ENCODE measurements at places on chromosomes 16 and 17.

GRCh38 chr16:10564591-10564990, 15.8 kb downstream of the EMP2 start:
- no peak for DNase-seq

DNA sequence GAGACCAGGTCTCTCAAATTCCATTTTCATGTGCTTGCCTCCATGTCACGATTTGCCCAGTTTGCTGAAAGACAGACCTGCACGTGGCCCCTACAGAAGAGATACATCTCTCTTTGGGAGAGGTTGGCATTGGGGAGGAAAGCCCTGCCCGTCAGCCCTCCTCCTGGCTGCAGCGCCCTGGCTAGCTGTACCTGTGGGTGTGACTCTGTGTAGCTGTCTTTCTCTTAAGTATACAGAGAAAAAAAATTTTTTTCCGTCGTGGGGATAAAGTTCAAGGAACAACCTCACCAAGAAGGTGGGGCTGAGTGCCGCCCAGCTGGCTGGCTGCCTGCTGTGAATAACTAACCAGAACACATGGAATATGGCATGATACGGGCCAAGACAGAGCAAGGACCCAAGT, 26.5 kb downstream of the TMEM98 start:
- DNase-seq, result no peak

- DNase-seq, result no peak
These were observed 17.7 kb upstream of the ITGB4 start for GRCh38 chr17:75703591-75703990.

DNA sequence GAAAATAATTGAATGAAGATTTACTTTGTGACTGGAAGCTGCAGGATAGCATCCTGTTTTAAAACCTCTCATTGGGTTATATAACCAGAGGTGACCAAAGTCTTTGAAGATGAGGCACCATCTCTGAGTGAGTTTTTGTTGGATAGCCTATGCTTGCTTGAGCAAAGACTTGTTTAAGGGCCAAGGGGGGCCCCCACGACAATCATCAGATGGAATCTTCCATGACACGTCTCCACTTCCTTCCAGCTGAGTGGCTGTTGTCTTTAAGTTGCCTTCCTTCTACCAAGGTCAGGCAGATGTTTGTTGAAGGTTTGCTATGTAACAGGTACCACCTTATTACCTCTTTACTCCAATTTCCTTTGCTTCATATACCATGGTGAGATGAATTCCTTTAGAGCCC, 188.8 kb downstream of the PRKCA start:
- no peak for DNase-seq

GRCh38 chr17:33858121-33858520, 397.0 kb upstream of the CCL2 start:
- DNase-seq, result no peak

DNA sequence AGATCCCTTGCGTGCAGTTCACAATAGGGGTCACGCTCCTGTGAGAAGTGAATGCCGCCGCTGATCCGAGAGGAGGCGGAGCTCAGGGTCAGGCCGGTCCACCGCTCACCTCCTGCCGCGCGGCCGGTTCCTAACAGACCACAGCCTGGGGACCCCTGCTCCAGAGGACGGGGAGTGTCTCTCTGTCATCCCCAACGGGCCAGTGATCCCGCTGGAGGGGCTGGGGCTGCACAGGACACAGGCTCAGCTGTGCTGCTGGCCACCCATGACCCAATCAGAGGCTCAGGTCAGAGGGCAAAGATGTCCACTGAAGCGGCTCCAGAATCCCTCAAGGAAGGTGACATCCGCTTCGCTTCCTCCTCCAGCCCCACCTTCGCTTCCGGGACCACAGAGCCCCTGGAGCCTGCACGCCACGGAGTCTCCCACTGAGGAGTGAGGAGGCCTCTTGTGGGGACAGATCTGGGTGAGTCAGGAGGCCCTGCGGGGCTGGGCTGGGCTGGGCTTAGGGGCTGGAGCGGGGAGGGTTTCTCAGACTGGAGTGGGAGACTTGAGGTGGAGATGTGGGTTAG, 115.4 kb downstream of the METRNL start:
- DNase-seq, result peak; percentile 29

GRCh38 chr16:90077757-90078578, 837 bp upstream of the PRDM7 start:
- no peak for DNase-seq

- no peak for DNase-seq
These were observed 205.4 kb downstream of the ANKFN1 start for GRCh38 chr17:56358651-56359050.

DNA sequence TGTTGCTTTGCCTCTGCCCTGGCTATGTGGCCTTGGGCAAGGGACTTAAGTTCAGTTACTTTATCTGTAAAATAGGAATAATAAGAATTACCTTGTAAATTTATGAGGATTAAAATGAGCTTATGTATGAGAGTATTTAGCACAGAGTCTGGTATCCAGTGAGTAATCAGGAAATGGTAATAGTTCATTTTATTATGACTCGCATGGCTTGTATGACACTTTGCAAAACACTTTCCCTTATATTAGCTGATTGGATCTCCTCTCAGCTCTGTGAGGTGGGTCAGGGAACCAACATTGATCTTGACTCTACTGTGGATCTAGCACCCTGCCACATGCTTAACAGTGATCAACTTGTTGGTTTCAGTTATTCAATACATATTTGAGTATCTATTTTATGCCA, 8.3 kb upstream of the CDH3 start:
- DNase-seq, result no peak

DNA sequence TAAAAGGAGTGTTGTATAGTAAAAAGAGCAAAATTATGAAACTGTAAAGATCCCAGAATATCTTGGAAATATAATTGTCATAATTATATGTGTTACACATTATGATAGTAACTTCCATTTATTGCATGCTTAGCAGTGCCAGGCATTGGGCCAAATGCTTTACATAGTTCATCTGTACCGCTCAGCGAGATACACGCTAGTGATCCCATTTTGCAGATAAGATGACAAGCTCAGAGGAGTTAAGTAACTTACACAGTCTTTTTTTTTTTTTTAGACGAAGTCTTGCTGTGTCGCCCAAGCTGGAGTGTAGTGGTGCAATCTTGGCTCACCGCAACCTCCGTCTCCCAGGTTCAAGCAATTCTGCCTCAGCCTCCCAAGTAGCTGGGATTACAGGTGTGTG, 6.8 kb upstream of the EZH1 start:
- DNase-seq, result no peak

GRCh38 chr17:12256380-12256995, 235.8 kb downstream of the MAP2K4 start:
- DNase-seq, result no peak

DNA sequence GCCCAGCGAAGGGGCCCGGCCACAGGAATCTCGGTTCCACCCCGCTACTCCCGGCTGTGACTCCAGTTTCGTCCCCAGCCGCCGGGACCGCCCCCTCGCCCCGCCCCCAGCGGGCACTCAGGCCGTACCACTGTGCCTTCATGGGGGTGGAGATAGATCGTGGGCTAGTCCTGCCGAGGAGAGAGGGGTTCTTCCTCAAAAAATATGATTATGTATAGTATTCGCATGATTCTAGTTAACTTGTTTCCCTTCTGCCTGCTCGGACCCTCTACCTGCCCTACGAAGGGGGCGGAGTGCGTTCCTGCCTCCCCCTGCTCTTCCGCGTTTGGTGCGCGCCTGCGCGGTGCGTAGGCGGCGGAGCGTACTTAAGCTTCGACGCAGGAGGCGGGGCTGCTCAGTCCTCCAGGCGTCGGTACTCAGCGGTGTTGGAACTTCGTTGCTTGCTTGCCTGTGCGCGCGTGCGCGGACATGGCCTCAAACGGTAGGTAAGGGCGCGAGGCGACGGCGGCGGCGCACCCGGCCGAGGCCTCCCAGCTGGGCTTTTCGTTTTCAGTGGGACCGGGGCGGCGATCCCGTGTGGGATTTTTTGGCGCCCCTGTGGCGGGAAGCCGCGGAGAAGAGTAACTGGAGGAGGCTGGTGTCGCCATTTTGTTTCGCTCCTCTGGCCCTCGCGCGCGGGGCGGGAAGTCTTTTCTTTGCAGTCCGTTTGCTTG, at the start of gene FUS:
Gene FUS, plus strand, starts transcription at position 393 of the 713 bp plus-strand sequence. Its CDS starts 76 bp downstream, at position 469.
- DNase-seq, result peak; percentile 88

GRCh38 chr17:35890774-35891155, 10.6 kb upstream of the CCL5 start:
- no peak for DNase-seq

GRCh38 chr16:8623634-8624033, 2.1 kb downstream of the METTL22 start:
- DNase-seq, result no peak

DNA sequence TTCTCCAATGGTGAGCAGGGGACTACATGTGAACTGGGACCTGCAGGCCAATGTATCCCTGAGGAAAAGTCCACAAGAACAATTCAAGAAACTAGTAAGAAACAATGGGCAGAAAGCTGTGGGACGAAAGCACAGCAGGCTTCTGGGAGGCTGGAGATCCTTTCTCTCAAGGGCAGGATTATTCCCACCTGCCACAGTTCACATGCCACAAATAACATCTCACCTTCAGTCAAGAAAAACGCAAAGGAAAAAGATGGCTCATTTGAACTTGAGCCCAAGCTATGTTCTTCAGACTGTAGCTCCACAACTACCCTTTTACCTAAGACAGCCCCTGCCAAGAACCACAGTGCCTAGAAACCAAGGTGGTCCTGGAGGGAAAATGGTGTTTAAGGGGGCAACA, 13.0 kb downstream of the HAS3 start:
- no peak for DNase-seq

DNA sequence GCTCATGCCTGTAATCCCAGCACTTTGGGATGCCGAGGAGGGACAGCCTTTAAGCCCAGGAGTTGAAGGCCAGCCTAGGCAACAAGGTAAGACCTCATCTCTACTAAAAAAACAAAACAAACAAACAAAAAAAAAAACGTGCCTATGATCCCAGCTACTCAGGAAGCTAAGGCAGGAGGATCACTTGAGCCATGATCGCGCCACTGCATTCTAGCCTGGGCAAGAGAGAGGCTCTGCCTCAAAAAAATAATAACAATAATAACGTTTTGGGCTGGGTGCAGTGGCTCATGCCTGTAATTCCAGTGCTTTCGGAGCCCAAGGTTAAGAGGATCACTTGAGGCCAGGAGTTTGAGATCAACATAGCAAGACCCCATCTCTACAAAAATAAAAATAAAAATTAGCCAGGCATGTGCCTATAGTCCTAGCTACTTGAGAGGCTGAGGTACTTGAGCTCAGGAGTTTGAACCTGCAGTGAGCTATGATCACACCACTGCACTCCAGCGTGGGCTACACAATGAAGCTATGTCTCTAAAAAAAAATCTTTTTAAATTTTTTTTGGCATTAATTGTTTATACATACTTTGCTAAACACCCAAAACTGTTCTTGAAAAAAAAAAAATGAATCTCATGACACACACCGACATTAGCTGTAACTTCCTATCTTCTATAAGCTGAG, 3.3 kb downstream of the PHLPP2 start:
- no peak for DNase-seq

DNA sequence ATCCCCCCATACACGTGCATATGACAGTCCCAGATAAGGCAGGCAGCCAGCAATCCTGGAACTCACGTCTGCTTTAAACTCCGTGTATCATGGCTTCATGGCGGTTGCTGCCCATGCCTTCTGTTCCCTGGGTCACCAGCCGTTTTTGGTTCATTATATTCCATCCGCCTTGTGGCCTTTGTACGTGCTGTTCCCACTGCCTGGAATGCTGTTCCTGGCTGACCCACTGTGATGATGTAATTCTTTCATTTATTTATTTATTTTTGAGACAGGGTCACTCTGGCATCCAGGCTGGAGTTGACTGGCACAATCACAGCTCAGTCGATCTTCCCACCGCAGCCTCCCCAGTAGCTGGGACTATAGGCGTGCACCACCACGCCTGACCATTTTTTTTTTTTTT, 136.7 kb upstream of the GSE1 start:
- no peak for DNase-seq

DNA sequence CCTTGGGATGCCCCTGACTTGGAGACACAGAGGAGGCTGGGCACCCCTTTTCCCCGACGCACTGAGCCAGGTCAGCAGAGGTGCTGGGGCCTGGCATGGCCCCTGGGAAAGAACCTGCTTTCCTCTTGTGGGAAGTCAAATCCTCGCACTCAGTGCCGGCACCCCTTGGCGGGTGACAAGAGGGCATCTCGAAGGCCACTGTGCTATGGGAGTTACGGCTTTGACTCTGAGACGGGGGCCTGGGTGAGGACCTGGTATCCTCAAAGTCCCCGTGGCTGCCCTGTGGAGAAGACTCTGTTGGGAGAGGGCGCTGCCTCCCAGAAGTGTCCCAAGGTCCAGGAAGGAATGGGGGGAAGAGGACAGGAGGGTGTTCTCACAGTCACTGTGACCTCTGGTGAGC, 117.0 kb downstream of the METRNL start:
- DNase-seq, result peak; percentile 43

- no peak for DNase-seq
These were observed 28.9 kb downstream of the TANC2 start for GRCh38 chr17:62994931-62995330.

DNA sequence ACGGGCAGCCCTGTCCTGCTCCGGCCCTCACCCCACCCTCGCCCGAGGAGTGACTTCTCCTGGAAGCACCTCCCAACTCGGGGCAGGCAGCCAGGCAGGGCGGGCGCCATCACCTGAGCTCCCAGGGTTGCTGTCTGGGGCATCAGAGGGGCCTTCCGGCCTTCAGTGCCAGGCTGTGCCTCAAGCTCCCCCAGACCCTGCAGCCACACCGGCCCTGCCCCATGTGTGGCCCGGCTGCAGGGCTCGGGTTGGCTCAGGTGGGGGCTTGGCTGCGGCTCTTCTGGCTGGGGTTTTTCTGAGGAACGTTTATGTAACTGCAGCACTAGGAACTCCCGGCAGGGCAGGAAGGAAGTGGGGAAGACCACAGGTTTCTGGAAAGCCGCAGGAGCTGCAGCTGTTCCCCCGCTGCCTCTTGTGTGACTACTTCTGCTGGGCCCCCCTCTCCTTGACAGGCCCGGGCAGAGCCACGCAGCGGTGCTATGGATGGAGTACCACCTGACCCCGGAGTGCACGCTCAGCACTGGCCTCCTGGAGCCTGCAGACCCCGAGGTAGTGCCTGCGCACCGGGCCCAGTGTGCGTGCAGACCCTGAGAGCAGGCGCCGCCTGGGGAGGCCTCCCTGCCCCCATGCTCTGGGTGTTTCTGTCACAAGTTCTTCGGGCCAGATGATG, 45.6 kb downstream of the PRMT7 start:
- no peak for DNase-seq

DNA sequence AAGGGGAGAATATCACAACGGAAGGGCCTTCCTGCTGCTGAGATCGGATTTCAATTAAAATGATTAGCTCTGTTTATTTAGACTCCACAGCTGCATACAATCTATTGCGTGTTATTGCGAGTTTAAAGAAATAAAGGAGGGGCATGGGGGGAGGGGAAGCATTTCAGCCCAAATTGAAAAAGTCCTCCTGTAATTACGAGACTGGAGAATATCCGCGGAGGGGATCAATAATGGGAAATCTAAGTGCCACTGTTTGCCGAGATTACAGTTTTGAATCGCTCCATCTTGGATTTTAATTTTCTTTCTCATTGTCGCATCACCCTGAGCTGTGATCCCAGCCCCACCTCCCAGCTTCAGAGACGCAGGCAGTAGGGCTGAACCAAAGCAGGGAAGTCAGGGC, 15.7 kb upstream of the RPL38 start:
- no peak for DNase-seq

DNA sequence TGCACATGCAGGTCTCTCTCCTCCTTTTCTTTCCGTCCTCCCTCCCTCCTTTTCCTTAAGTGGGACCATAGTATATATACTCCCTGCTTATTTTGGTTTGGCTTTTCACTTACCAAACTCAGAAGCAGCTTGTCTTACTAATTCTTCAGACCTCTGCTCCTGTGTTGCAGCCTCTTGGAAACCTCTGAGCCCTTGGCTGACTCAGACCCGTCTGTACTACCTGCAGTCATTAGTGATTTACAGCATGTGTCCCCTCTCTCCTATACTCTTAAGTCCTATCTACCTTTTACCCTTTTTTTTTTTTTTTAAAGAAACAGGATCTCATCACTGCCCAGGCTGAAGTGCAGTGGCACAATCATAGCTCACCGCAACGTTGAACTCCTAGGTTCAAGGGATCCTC, 207.0 kb downstream of the STX8 start:
- no peak for DNase-seq
